Dermis blood vessel endothelial cell (primary cell): ENCODE measurements at places on chromosomes 3 and 15.

DNA sequence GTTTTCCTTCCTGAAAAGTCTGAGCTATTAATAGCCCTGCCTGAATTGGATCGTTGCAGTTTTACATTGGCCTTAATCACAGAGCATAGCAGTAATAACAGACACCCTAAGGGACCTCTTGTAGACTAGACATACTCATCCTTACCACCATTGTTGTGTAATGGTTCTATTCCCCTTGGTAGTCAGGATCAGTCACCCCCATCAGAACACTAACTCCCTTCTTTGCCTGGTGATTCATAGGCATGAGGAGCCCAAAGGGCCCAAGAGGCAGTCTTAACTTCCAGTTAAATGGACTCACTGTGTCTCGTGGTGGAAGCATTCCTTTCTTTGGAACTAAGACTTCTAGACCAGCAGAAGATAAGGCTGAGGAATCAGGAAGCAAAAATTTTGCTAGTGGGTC lies 20.2 kb downstream of the CGGBP1 start:
- DNase-seq: no peak

DNA sequence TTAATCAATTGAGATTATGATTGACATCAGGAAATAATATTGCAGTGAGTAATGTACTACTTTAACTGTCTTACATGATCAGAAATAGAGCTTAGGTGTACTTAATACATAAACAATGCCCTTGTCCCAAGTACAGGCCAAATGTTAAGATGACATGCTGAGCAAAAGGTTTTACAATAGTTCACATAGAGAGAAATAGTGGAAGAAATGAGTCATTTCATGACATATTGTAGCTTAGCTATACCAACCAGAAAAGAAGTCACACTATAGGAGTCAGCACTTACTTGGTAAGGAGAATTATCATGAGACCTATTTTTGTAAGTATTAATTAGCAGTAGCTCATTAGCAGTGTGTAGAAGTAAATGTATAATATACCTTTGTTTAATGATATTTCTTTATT lies 96.4 kb upstream of the NANOGP8 start:
- peak; percentile 9 for DNase-seq

GRCh38 chr3:30156586-30157498 lies 449.6 kb upstream of the TGFBR2 start:
- peak; percentile 82 for DNase-seq

DNA sequence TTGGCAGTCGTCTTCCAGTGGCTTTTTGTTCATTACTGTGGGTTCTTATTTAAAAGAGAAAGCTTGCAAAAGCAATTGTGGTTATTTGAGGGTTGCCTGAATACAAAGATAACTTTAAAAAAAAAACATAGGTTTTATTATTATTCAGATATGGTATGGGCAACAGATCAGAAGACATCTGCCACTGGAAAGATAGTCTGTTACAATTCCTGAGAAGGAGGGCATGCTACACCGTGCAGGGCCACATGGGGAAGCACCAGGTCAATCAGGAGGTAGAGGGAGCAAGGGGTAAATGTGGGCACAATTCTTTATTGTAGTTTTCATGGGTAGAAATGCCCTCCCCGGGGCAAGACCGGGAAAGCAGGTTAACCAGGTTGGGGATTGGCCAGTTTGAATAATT lies 46.5 kb downstream of the BBS4 start:
- DNase-seq: no peak

DNA sequence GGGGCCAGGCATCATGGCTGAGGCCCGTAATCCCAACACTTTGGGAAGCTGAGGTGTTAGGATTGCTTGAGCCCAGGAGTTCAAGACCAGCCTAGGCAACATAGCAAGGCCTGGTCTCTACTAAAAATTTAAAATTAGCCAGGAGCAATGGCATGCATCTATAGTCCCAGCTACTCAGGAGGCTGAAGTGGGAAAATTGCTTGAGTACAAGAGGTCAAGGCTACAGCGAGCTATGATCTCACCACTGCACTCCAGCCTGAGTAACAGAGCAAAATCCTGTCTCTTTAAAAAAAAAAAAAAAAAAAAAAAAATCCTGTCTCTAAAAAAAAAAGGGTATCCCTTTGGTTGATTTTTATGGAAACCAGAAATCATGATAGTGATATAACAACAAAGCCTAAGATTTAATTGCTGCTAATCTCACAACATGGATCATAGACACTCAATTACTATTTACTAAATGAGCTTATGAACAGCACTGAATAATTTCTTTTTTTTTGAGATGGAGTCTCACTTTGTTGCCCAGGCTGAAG lies 12.1 kb downstream of the PCLAF start:
- DNase-seq: no peak

- no peak for DNase-seq
These were observed 3.1 kb downstream of the RCCD1 start for GRCh38 chr15:90957791-90958190.

DNA sequence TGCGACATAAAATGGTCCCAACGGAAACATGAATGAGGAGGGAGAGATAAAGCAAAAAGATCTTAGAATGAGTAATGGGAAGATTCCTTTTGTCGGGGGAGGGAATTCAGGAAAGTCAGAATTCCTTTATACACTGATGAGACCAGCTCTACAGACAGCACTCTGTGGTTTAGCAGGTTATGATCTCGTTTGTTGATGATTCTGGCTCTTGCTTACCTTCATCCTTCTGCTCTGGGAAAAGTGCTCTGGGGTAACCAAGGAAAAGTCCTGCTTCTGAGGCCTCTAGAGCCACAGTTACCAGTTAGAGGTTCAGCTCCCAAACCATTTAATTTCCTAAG lies 150.7 kb upstream of the NR2E3 start:
- DNase-seq: no peak

- no peak for DNase-seq
These were observed 24.5 kb downstream of the BTLA start for GRCh38 chr3:112474796-112475195.

- DNase-seq: peak; percentile 84
These were observed 7.2 kb downstream of the LIPC start for GRCh38 chr15:58438956-58439355.

DNA sequence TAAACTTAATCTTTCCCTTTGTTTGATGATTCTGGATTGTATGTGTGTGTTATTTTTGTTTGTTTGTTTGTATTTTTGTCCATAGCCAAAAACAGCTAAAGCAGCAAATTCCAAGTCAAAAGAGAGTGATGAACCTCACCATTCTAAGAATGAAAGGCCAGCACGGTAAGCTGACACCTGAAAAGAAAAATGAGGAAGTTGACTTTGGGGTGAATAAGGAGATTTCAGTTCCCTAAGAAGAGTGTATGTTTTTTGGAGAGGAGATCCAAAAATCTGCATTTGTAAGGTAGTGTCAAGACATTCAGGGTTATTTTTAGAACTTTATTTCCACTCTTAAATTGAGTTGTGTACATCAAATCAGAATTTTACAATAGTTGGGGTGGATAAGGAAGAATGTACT lies 52.3 kb upstream of the UTS2B start:
- no peak for DNase-seq

GRCh38 chr3:186628756-186629155 lies 11.4 kb upstream of the FETUB start:
- no peak for DNase-seq

DNA sequence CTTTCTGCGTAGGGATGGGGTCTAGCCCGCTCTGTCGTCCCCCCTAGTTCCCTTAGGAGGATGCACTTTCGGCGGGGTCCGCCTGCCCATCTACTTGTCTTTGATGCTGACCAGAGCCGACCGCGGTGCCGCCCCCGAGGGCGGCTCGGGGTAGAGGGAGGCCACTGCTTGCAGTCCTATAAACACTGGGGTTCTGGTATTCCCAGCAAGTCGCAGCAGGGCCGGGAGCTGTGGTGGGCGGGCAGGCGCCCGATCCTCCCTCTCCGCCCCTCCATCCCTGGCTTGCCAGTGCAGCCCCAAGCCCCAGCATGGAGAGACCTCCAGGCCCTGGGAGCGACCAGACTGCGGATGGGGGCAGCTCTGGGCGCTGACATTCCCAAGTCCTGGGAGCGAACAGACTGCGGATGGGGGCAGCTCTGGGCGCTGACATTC lies 830 bp downstream of the SEMA4B start:
- no peak for DNase-seq

GRCh38 chr15:31049682-31050615 lies 51.6 kb downstream of the TRPM1 start:
- DNase-seq: no peak

GRCh38 chr15:72197460-72198355 lies at the start of gene GRAMD2A:
TSS of gene GRAMD2A (minus strand) at chr15:72197787.
- DNase-seq: peak; percentile 35

- DNase-seq: no peak
These were observed 19.6 kb upstream of the CPOX start for GRCh38 chr3:98612996-98613517.

DNA sequence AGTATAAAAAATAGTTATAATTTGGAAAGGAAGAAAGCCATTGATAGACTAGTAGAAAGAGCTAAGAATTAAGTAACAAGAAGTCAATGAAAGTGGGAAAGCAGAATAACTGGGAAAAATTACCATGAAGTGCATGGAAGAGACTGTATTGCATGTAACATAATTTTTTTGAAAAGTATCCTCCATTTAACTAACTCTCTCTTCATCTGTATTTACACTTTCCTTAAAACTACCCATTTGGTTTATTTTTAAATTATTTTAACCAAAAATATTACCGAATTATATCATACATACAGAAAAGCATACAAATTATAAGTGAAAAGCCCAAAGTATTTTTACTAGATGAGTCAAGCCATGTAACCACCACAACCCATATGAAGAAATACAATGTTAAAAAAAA lies 1009.9 kb upstream of the SEMA6D start:
- DNase-seq: no peak

DNA sequence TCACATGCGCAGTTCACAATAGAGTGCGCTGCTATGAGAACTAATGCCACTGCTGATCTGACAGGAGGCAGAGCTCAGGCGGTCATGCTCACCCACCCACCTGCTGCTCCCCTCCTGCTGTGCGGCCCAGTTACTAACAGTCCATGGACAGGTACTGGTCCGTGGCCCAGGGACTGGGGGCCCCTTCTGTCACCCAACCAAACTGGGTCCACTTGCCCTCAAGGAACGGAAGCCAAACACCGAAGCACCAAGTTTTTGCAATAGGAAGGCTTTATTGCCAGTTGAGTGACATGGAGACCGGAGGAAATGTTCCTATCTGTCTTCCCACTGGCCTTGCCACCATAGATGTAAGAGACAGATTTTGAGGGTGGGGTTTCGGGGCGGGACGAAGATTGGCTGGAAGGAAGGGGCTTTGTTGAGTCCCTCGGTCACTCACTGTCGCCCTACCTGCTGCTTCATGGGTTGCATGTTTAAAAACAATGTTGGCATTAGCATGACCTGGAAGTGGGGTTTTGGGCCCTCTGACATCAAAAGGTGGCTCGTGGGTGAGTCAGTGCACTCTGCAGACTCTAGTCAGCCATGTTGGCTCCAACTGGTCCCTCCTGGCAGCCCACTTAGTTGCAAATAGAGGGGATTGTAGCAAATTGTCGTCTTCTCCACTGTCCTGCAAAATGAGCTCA lies 141.0 kb downstream of the TJP1 start:
- no peak for DNase-seq

DNA sequence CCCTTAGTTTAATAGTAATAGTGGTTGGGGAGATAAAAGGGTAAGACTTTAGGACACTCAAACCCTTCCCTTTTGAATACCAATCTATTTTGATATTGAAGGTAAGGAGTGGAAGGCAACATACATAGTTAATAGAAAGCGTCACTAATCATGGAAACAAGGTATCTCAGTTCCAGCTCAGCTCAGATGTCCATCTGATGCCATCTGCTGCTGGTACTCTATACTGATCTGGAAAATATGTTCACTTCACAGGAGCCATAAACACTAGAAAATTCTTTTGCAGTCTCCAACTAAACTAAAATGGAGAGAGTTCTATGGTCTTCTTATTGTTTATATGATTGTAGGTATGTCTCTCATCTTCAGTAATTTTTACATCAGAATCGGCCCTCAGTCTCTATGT lies 1777.1 kb downstream of the OTOL1 start:
- DNase-seq: no peak

GRCh38 chr3:42668793-42669217 lies 15.3 kb downstream of the ZBTB47 start:
- no peak for DNase-seq

DNA sequence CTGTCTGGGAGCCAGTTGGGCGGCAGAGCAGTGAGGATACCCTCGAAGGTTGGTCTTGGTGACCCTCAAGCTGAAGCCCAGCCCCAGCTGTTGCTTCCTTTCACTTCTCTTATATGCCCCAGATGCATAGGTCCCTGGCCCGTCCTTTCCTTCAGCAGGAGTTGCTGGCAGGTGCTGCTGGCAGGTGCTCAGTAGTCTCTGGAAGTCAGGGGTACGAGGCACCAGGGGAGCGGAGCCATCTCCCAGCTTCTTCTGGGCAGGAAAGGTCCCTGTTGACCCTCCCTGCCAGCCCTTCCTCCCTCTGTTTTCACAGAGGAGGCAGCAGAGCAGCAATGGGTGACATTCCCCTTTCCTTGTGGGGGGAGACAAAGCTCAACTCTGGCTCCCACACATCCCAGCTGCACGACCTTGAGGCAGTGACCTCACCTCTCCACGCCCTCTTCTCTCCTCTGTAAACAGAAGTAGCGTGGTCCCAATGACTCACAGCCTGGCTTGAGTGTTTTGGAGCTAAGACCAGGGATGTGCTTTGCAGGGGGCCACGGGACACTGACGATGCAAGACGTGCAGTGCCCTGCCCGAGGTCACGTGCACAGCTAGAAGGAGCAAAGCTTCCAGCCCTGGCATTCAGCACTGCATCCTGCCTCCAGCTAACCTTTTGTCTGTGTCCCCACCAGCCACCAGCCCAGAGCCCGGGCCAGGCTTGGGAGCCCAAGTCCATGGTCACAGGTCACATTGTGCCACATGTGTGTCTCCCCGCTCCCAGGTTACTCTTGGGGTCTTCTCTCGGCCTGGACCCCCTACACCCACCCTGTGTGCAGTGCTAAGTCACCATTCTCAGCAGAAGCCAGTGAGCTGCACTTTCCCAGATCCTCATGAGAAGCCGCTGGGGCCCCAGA lies 49.7 kb downstream of the SLC6A6 start:
- DNase-seq: peak; percentile 87

DNA sequence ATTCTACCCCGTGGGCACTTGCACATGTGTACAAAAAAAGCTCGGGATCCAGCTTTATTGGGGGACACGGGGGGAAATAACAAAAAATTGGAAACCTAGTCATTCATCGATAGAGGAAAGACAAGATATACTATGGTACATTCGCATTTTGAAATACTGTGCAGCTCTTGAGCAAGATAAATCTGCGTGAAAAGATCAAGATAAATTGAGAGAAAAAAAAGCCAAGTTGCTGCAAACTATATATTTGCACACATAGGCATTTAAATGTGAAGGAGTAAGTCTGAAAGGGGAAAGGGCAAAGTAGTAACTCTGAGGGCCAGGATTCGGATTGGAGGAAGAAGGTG lies 620 bp upstream of the UBR1 start:
- DNase-seq: no peak

- DNase-seq: no peak
These were observed 6.4 kb downstream of the KPNA1 start for GRCh38 chr3:122508135-122508914.

GRCh38 chr3:137163241-137163871 lies 205.6 kb downstream of the IL20RB start:
- DNase-seq: no peak

DNA sequence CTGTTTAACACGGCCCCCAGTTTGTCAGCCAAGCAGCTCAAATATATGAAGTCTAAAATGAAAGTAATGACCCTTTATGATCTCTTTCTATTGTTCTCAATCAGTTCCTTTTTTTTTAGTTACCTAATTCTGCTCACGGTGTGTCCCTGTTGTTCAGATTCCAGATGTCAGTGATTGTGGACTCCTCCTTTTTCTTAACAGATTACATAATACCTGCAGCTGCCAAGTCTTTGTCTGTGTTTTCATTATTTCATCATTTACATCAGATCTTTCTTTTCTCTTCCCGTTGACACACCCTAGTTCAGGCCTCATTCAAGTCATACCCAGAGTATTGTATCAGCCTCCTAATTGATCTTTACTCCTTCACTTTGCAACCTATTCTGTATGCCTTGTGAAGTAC lies 56.1 kb upstream of the SKIL start:
- peak; percentile 59 for DNase-seq
